ENCODE measurements at places on chromosomes 13 and 19.

- no peak for DNase-seq
These were observed 9.8 kb downstream of the SIGLEC10 start for GRCh38 chr19:51407511-51408131.

DNA sequence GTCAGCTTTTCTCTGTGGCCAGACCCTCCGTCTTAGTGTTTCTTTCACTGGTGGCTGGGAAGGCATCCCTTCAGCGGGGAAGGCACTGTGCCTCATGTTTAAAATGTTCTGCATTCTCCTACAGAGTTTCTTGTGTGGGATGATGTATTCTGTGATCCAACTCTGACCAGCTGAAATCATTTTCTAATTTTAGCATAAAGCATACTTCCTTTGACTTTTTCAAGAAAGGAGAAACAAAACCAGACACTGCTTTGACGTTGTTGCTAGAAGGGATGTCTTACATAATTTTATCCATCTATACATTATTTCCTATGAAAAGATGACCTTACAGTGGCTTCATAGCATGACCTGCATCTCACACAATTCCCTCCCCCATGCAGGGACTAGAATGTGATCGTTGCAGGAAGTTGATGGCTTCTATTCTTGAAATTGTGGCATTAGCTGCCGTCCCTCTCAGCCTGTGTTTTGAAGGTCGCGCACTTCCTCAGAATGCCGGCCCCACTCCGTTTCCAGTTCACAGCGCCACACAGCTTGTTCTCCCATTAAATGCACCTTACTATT is 38.6 kb upstream of the TEX29 start:
- DNase-seq: no peak

DNA sequence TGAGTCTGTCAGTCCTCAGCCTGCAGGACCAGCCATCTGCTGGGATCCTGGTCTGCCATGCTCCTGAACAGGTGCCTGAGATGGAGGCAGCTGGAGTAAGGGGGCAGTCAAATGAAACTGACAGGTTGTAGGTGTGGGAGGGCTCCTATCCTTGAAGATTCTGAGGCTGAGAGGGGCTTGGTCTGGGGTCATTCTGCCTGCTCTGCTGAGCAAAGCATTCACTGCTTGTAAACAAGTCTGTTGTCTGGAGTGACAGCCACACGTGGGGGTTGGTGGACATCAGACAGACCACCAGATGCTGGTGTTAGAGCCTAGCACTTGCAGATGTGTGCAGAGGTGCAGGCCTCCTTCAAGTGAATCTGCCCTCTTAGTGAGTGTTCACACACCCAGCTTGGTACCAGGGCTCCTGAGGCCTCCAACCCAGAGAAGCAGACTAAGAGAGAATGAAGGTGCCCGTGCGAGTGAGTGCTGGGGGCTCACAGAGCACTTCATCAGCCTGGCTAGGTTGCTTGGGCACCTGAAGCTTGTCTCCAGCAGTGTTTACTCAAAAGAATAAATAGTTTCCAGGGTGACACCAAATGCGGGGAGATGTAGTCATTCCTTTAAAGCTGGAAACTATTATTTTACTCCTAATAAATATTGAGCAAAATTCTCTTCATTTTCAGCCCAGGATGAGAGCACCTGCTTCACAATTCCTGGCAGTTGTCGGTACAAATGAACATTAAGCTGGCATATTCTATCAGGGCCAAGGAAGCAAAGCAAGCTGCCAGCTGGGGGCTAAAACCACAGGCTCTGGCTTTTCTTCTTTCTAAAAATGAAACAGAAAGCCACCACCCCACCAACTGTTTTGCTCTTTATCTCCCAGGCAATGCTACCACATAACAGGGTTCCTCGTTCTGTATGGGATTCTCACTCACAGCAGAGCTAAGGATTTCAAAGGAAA is 82.3 kb downstream of the RNASEH2B start:
- no peak for DNase-seq

DNA sequence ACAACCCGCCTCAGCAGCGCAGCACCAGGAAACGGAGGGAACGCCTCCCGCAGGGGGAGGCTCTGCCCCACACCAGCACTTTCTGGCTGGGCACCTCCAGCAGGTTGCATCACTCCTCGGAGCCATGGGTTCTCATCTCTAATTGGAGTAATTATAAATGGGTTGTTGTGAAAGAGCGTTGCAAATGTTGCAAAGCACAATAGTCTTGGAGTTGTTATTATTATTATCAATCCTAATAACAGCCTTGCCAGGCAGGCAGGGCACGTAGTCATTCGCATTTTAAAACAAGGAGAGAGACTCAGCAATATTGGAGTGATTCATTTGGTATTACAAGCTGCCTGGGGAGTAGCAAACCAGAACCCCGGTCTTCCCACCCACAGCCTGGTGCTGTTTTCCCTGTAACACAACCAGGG is 108.6 kb upstream of the GJB6 start:
- DNase-seq: no peak

GRCh38 chr13:111437856-111438547 is 117.6 kb downstream of the TEX29 start:
- no peak for DNase-seq

- no peak for DNase-seq
These were observed 21.4 kb upstream of the PSG9 start for GRCh38 chr19:43290568-43291359.

DNA sequence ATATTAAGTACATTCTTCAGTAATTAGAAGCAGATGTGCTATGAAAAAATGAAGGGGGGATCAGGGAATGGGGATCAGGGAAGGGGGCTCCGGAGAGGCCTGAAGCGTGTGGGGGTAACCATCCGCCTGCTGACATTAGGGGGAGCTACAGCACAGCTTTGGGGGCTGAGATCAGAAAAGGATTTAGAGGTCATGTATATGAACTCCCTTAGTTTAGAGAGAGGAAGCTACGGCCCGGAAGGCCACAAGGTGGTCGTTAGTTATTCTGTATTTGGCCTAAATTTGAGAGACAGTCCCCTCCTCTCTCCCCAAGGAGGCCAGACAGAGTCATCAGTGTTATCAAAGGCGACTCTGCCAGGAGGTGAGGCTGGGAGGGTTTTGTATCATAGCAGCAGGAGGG is 99.0 kb downstream of the TM9SF2 start:
- no peak for DNase-seq

DNA sequence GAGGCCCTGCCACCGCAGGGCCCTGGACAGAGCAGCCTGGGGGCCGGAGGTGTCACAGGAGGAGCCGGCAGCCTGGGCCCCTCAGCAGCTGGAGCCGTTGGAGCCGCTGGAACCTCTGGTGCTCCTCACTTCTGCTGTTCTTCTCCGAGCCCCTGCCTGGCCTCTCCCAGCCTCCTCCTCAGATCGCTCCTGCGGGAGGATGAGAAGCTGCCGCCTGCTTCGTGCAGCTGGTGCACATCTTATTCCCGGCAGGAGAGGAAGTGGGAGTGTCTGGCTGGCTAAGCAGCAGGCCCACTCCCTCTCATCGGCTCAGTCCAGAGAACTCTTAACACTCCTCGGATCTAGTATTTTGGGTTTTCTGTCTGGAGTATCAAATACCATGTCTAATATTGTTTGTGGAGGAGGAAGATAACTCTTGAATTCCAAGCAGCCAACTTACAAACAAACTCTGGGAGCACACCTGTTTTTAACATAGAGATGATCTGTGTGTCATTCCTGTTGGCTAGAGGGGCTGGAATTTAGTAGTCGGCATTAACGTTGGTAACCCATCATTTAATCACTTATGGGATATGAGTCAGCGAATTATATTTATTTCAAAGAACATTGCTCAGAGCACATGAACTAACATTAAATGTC is 37.1 kb upstream of the RNF113B start:
- DNase-seq: no peak

DNA sequence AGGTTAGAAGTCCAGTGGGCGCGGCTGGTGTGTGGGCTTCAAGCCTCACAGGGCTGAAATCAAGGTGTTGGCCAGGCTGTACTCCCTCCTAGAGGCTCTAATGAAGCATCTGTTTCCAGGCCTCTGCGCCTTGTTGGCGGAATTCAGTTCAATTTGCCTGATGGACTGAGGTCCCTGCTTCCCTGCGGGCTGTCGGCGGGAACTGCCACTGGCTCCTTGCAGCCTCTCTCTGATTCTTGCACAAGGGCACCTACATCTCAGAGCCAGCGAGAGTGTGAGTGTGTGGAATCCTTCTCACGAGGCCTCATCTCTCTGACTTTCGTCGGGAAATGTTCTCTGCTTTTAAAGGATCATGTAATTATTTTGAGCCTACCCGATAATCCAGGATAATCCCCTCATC is 128.6 kb downstream of the DLEU7 start:
- no peak for DNase-seq

GRCh38 chr19:18021121-18021755 is 13.3 kb downstream of the ARRDC2 start:
- DNase-seq: peak; percentile 66

GRCh38 chr13:83691966-83692365 is 190.3 kb downstream of the SLITRK1 start:
- no peak for DNase-seq

DNA sequence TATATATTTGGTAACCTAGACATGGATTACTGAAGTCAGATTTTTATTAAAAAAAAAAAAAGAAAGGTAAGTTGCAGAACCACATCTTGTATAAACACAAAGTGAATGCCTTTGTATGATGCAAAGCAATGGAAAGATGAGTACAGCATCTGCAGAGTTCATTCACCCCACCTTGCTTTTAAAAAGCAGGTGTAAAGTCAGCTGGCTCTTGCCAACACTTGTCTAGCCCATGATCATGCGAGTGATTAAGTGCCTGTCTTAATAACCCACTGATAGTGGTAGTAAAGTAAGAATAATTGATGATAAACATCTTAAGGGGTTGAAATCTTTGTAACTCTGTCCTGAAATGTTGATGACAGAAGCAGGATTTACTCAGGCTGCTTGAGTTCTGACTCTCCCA is 710.4 kb downstream of the EFNB2 start:
- DNase-seq: no peak

- no peak for DNase-seq
These were observed 288.0 kb upstream of the MAB21L1 start for GRCh38 chr13:35764326-35765015.

DNA sequence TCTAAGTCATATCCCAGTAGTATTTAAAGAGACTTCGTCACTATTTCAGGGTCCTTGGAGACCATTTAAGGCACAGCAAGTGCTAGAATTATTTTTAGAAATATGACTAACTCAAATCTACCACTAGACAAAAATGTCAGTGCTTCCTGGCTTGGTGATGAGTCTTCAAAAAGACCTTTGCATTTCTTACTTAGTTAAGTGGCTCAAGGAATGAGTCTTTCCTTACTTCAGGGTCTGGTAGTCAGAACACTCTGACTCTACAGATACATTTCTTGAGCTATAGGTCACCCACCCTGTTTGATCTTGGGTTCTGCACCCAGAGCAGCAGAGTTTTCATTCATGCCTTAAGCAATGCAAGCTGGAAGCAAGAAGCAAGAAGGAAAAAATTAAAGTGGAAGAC is 191.0 kb upstream of the HTR2A start:
- no peak for DNase-seq

DNA sequence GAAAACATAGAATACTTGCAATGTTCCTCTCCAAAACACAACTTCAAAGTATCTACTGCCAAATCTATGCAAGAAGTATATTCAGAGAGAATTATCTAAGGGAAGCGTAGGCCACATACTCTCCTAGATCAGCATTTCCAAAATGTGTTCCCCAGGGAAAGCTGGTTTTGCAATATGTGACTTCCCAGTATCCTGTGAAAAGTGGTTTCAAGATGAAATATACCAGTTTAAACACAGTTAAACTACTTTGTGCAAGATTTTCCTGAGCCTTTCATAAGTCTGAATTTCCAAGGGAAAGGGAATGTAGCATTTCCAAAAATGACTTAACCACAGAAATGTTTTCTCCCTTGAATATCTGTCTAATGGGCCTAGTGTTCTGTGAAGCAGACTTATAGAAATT is 7.6 kb downstream of the STARD13 start:
- DNase-seq: no peak

DNA sequence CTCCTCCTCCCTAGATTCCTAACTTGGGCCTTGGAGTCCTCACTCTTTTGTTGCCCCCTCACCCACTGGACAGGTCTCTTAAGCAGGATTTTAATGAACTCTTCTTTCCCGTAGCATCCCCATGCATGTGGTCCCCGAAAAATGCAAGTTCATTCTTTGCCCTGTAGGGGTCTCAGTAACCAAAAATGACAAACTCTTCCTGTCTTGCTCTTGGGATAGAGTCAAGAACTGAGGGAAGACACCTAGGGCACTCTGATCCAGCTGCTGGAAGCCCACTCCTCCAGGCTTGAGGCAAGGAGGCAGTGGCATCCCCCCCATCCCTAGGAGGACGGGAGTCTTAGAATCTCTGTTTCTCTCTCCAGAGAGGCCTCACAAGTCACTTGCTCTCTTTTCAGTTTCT is 987.0 kb downstream of the DIAPH3 start:
- DNase-seq: no peak

DNA sequence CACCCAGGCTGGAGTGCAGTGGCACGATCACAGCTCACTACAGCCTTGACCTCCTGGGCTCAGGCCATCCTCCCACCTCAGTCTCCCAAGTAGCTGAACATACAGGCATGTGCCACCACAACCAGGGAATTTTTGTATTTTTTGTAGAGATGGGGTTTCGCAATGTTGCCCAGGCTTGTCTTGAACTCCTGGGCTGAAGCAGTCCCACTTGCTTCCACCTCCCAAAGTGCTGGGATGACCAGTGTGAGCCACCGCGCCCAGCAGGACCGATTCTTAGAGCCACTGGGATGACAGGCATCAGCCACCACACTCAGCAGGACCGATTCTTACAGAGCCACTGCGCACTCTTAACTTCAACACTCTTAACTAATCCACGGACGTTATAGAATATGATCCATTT is 54.9 kb upstream of the RANBP3 start:
- DNase-seq: no peak

DNA sequence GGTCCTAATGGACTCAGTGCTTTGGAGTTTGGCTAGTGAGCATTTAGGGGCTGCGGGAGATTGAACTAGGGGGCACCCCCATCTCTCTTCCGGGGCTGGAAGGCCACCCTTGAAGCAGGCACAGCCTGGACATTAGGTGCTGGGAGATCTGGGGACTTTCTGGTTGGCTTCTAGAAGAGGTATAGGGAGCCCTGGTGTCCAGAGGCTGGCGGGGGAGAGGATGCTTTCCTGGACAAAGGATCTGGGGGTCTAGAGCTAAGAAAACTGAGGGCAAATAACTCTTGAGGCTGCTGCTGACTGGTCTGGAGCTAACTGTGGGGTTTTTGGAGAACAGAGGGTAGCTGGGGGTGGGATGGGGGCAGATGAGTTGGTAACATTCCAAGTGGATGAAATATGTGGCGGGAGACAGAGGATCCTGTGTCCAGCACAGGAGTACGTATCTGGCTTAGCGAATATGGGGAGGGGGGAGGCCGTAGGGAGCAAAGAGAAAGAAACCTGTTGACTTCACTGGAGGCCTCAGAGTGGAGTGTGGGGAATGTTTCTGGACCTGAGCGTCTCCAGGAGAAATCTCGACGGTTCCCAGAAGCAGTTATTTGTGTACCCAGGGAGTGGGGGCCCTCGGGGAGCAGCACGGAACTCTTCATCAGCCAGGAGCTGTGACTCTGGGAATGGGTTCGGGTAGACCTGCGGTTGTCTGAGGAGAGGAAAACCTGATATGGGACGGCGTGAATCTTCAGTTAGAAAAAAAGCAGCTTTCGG is 1.4 kb downstream of the HNRNPUL1 start:
- peak; percentile 15 for DNase-seq

All from CD8-positive, alpha-beta memory T cell (primary cell).